Amniotic epithelial cell (primary cell): ENCODE measurements at places on chromosomes 4 and X.

DNA sequence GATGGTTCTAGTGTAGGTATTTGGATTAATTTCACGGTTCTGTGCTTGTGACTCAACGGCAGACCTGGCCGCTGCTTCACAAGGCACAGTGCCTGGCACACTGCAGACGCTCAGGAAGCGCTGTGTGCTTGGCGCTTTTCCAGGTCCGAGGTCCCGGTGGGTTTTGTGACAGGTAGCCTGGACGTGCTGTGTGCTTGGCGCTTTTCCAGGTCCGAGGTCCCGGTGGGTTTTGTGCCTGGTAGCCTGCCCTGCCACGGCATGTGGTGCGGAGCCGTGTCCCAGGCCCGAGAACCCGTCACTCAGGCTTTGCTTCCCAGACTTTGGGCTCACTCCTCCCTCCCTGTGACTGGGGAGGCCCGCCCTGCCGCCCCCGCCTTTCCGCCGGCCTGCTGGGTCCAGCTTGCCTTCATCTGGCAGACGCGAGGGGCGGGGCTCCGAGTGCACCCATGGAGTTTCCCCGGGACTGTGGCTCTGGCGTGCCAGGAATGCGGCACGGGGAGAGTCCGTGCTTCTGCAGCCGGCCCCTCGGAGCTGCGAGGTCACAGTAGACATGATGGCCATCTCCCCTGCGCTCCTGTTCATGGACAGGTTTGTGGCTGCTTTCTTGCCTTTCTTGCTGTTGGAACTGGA is 44.2 kb downstream of the TBC1D14 start:
- DNase-seq = peak; percentile 52

GRCh38 chr4:90727938-90728337 is 600.7 kb downstream of the CCSER1 start:
- peak; percentile 2 for DNase-seq

GRCh38 chr4:66885501-66886165 is 659.7 kb downstream of the CENPC start:
- DNase-seq = peak; percentile 54

- peak; percentile 59 for DNase-seq
These were observed 13.9 kb upstream of the PPEF2 start for GRCh38 chr4:75916091-75916661.

- DNase-seq = peak; percentile 45
These were observed 64.7 kb downstream of the WDFY3 start for GRCh38 chr4:84901740-84902281.

DNA sequence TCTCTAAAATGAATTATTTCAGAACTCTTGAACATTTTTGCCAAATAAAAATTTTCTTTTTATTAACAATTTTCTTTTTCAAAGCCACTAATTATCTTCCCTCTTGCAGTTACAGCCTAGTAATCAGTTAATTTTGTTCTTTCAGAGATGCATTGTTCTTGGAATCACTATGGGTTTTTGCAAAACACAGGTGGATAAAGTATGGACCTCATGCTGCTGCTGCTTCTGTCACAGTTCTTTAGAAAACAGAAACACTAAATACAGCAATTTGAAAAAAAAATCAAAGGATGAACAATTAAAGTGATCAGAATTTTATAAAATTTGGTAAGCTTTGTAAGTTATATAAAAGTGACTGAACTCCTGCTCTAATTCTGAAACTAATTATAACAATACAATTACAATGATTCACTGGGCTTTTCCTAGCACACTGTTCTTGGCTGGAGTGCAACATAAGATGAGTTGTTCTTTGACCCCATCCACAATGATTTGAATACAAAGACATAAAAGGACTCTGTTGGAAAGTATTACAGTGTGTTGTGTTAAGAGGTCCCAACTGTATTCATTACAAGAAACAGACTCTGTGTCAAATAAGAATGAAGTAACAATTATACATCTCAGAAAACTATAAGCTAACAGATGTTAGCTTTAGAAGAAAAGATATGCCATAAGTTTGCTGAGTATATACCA is 59.4 kb upstream of the GK2 start:
- DNase-seq = no peak

GRCh38 chrX:150616863-150617198 is 48.4 kb downstream of the MTM1 start:
- DNase-seq = no peak

- no peak for DNase-seq
These were observed 708 bp downstream of the INTS12 start for GRCh38 chr4:105707782-105708180.

DNA sequence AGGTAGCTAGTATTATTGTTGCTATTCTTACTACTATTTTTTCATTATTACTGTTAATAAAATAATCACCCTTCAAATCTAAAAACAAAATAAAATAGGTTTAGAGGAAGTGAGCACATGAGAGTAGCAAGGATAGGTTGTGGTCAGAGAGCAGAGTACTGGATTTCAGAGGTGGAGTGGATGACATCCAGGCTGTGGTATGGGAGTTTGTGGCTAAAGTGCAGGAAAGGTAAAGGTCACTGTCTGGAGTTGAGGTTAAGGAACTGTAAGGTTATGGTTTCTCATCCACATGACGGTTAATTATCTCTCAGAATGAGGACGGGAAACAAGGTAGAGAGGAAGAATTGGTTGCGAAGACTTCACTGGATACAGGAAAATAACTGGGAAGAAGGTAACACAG is 27.7 kb downstream of the STEEP1 start:
- no peak for DNase-seq

DNA sequence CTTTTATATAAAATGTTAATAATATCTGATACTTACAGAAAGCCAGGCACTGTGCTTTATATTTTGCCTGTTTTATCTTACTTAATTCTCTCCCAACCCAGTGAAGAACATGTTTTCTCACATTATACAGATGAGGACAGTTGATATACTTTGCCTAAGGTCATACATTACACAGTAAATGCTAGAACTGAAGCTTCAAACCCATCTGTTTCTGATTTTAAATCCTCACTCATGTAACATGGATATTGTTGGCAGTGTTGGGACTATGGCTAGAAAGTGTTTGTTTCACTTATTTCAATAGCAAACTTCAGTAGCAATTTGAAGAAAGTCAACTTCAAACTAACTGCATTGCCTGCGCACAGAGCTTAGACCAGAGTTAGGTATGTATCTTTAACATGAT is 57.4 kb downstream of the RAPGEF2 start:
- no peak for DNase-seq

GRCh38 chrX:112913807-112914206 is 73.2 kb upstream of the AMOT start:
- no peak for DNase-seq

DNA sequence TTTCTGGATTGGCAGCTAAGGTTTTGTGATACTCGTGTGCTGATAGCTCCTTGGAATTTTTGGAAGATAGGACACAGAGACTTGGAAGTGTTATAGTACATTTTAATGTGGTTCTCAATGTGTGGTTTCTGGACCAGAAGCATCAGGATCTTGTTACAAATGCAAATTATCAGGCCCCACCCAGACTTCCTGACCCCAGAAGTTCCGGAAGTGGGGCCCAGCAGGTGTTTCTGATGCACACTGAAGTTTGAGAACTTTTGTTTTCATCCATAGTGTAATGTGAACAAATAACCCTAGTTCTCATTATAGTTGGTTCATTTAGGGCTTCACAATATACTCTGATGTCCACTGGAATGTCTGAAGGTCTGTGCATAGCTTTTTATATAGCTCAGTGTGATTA is 49.6 kb downstream of the LAMP2 start:
- DNase-seq = no peak

GRCh38 chrX:13309631-13310030 is 10.2 kb downstream of the ATXN3L start:
- no peak for DNase-seq

GRCh38 chr4:57544811-57545654 is 434.8 kb upstream of the IGFBP7 start:
- DNase-seq = no peak

DNA sequence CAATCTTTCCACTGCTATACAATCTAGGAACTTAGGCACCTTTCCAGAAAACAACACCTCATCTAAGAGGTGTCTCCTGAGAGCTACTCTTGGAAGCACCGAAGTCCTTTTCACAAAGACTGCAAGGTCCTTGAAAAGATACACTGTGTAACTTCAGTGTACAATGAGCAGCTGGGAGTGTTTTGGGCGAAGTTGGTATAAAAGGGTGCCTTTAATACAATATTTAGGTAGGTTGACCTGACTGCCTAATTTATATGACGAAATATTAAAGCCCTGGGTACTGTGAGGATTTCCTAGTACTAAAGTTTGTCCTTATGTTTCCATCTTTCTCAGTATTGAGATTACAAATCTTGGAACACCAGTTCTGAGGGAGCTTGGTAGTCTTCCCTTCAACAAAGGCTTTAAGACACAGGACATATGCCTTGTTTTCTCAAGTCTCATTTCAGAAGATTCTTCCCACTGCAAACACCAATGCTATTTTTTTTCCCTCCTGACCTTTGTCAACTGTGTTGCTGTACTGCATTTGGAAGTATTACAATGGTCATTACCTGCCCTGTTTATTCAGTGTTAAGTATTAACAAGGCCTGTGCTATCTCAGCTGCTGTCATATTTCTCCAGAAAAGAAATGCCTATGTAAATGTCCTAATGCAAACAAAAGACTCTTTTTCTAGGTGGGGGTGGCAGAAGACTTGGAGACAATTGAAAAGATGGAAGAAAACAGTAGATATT is 134.2 kb downstream of the MAML3 start:
- DNase-seq = no peak

DNA sequence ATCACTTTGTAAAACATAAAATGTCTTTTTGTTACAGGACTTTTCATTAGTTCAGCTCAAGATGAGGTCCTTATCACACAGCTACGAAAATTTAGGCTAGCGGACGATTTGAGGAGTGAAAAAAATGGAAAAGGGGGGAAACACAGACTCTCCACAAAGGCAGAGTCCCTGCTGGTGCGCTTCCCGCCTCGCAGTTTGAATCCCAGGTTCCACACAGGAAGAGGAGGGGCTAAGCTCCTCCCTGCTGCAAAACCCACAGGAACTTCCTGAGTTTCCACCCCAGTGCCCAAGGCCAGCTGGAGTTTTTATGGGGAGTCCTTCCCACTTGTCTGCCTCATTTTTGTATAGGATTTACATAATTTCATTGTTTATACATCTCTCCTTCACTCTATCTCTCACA is 11.2 kb downstream of the ADAM29 start:
- no peak for DNase-seq

DNA sequence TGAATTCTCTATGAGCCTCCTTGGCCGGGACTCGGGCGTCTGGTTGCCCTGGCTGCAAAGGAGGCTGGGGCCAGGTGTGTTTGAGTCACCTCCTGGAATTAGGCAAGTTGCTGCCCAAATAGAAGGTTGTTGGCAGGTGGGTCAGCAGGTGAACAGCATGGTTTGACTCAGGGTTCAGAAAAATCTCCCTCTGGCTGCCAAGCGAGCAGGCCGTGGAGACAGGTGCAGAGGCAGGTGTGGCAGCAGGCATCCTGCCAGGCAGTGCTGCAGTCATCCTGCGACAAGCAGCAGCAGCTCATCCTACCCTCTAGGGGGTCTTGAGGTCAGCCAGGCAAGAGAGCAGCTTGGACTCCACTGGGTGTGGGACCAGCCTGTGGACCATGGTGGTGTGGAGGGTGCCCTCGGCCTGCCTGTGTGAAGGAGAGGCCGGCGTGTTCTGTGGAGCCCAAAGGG is 8.2 kb downstream of the MSANTD1 start:
- DNase-seq = no peak

- no peak for DNase-seq
These were observed 9.9 kb downstream of the FGG start for GRCh38 chr4:154602404-154603020.

GRCh38 chr4:171813526-171814250 is 484 bp downstream of the GALNTL6 start:
- peak; percentile 18 for DNase-seq

DNA sequence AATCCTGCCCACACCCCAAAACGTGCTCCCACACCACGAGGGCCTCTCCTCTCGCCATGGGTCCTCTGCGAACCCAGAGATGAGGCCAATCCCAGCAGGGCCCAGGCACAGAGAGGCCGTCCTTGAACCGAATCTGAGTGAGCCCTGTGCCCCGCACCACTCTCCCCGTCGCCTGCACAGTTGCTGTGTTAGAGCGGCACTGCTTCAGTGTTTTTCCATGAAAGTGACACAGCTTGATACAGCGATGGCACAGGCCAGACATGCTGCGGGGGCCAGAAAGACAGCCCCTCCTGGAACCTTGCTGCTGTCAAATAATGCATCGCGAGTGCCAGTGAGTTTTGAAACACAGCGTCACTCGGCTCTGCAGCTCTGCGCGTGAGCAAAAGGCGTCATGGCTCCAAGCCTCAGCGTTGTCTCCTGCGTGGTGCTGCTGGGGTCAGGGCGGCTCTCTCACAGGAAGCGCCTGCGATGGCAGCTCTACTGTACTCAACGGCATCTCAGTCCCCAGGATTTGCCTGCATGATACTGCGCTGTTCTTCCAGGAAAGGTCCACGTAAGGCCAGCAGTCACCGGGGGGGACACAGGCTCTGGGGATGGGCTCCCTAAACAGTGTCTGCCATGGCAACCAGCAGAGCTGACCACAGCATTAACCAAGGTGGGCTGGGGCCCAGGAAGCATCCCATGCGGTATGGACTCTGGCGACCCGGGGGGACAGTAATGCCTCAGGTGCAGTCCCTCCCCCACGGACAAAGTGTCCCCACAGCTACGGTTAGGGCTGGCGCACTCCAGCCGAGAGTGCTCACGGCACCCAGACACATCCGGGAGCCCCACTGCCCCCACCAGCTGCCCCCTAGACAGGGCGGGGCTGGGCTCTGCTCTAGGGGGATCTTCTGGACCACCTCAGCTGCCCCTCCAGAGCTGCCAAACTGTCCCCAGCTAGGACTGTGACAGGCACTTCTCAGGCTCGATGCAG is 63.1 kb downstream of the ACOX3 start:
- no peak for DNase-seq

DNA sequence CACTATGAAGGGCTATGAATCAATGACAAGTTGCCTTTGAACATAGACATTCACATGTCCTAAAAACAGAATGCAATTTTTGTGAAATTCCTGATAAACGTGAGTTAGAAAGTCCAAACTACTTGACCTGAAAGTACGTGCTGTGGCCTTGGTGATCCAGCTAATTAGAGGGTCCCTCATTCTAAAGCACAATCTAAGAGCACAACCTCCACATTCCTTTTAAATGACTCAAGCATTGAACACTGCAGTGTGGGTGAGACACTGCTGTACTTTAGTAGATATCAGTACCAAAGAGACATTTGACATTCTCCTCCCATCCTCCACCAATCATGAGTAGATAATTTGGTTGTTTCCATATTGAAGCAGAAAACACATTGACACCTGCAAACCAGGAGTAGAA is 73.5 kb downstream of the FAM47B start:
- peak; percentile 3 for DNase-seq

GRCh38 chrX:110853610-110854009 is 58.0 kb upstream of the CHRDL1 start:
- DNase-seq = peak; percentile 2

DNA sequence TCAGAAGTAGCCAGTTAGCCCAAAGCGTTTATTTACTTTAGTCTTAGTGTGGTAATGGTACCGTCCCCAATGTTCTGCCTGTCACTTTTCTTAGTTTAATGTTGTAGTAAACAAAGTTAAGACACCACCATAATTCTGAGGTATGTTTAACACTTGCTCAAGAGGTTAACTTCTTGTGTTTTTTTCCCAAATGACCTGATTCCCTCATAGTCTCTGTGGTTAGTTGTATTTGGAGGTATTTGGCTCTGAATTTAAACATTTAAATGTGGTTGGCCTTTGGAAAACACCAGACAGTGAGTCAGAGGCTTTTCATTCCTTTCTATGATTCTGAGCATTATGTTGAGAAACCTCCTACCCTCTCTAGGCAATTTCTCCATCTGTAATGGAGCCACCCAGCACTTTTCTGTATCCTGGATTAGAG is 47.9 kb downstream of the CXCL1 start:
- peak; percentile 99 for DNase-seq
